Calu3 (cell line): ENCODE measurements at places on chromosomes 1 and 21. TPM values are rescaled to one million over a fixed set of nuclear protein-coding genes. Genes with fewer than 3 reads are reported as not detected.
A peak's percentile ranks its signal among the peaks of the same experiment; 100 is the strongest.

- peak overlapping the region; percentile 95 for H3K4me3 ChIP-seq
- peak overlapping the region; percentile 86 for H3K27ac ChIP-seq
- DNase-seq: peak; percentile 35
- H3K27me3 ChIP-seq: no peaks in the 10 kb centered on the region
- peaks cover 24% of the 10 kb centered on the region for H3K36me3 ChIP-seq
- H3K4me1 ChIP-seq: peaks cover 27% of the 10 kb centered on the region
These were observed 994 bp upstream of the ACBD6 start for GRCh38 chr1:180503280-180503862.

DNA sequence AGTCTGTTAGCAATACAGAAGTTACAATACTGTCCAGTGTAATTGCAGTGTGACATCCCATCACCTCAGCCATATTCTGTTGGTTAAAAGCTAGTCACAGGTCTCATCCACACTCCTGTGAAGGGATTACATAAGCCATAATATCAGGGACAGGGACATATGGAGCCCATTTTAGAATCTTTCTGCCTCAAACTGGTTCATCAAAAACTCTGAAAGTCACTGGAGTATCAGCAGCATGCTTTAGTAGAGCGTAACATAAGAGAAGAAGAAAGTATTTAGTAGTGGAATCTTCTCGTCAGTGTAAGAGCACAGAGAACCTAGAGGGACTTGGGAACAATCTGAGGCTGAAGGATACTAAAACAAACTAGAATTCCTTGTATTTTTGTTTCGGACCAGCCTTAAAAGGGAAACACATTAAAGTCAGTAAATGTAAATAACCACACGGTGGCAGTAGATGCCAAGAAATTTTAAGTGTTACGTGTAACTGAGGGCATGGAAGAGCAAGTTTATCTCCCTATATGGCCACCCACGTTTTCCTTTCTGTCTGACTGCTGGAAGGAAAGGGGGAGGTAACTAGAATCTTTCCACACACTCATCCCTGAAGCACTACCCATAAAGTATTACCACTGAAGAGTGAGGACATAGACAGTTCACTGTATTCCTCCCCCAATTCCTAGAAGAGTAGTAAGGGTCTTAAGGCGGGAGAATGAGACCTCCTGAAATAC is 41.6 kb upstream of the AGL start:
- peak; percentile 41 for DNase-seq
- no peak overlapping the region for H3K27ac ChIP-seq
- no peaks in the 10 kb centered on the region for H3K36me3 ChIP-seq
- no peak overlapping the region for H3K4me3 ChIP-seq

DNA sequence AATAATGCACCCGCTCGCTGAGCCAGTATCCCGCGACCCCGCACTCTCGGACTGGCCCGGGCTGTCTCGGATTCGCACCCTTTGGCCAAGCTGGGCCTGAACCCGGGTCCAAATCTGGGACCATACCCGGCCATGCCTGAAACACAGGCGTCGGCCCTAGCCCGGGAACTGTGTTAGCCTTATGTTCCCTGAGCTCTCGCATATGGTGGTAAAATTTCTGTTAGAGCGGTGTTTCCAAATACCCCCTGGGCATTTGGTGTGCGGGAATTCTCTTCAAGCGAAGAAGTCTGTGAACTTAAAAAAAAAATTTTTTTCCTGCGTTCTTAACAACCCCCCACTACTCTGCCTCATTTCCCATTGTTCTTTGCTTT is 3.1 kb downstream of the RNF220 start:
- H3K4me3 ChIP-seq: no peak overlapping the region
- no peak overlapping the region for H3K27ac ChIP-seq
- peaks cover 18% of the 10 kb centered on the region for H3K36me3 ChIP-seq
- no peaks in the 10 kb centered on the region for H3K4me1 ChIP-seq

DNA sequence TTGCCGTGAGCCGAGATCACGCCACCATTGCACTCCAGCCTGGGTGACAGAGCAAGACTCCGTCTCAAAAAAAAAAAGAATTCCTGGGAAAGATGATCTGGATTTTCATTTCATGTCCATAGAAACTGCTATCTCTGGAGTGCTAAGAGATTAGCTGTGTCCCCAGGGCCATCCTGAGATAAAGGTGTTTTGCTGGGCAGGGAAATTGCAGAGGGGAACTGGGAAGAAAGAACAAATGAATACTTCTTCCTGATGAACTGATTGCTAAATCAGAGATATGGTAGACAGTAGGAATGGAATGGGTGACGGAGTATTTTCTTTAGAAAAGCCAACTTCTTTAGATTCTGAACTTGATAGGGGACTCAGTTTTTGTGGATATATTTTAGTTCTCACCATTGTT is 19.2 kb downstream of the SNRPE start:
- no peak for DNase-seq
- no peaks in the 10 kb centered on the region for H3K27me3 ChIP-seq
- H3K4me1 ChIP-seq: no peaks in the 10 kb centered on the region
- H3K4me3 ChIP-seq: no peak overlapping the region
- H3K27ac ChIP-seq: no peak overlapping the region

DNA sequence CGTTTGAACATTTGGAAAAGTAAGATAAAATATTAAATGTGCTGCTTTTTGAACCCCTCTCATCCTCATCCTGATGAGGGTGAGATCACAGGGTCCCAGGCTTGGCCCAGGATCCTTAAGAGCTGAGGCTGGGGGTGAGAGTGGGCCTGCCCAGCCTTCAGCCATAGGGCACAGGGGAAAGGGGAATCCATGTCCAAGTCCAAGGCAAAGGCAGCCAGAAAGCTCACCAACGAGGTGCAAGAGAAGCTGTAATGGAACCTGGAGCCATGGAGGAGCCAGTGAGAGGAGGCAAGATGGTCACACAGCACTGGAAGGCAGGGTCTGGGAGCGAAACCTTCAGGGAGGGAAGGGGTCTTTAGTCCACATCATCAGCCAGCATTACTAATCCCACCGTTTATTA is 191.9 kb downstream of the RRAGC start:
- no peak overlapping the region for H3K4me3 ChIP-seq
- no peak for DNase-seq
- H3K27me3 ChIP-seq: peaks cover 72% of the 10 kb centered on the region
- H3K27ac ChIP-seq: no peak overlapping the region
- H3K4me1 ChIP-seq: no peaks in the 10 kb centered on the region
- no peaks in the 10 kb centered on the region for H3K36me3 ChIP-seq

DNA sequence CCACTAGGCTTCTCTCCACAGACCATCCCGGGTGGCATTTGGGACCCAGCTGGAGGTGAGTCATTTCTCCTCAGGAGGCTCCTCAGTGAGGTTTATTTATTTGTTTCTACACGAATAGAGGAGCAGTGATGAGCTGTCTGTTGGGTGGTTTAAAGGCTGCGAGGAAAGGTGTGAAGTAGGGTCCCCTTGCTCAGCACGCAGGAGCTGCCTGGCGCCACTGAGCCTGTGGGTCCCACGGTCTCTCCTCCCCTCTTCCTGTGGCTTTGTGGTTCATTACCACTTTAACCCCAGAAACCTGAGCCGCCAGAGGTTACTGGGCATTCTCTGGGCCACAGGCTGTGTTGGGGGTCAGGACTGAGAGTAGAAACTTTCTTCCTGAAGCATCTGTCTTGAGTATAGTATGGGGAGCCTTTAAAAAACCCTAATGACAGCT is 39.9 kb downstream of the IL6R start:
- H3K4me3 ChIP-seq: no peak overlapping the region
- no peaks in the 10 kb centered on the region for H3K36me3 ChIP-seq
- H3K27me3 ChIP-seq: no peaks in the 10 kb centered on the region
- peaks cover 24% of the 10 kb centered on the region for H3K4me1 ChIP-seq
- no peak for DNase-seq

DNA sequence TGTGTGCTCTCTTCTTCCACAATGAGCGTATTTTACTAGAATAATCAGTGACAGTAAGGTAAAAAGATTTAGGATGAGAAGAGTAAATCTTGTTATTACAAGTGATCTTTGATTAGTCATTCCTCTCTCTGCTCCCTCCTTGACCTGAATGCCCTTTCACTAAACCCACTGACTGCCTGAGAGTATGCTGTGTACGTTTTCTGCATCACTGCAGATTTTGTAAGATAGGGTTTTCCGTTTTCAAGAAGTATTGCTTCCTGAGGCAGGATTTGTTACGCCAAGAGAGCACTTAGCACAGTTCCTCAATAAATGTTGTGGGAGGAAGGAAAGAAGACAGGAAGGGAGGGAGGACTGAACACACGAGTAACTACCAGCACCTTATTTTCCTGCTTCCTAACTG is 7.7 kb upstream of the LAMB3 start:
- H3K4me1 ChIP-seq: peaks cover 27% of the 10 kb centered on the region
- H3K36me3 ChIP-seq: no peaks in the 10 kb centered on the region
- no peaks in the 10 kb centered on the region for H3K27me3 ChIP-seq
- no peak for DNase-seq
- no peak overlapping the region for H3K4me3 ChIP-seq

DNA sequence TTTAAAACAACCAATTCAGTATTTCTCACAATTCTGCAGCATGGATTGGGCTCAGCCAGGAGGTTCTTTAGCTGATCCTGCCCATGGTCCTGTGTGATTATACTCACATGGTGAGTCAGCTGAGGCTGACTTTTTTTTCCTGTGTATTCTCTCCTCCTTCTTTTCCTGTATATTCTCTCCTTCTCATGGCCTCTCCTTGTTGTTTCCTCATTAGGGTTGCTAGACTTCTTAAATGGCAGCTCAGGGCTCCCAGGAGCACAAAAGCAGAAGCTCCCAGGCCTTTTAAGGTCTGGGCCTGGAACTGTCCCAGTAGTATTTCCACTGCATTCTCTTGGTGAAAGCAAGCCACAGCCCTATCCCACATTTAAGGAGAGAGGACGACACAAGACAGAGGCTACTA is 26.8 kb downstream of the VANGL1 start:
- DNase-seq: no peak
- H3K4me1 ChIP-seq: peaks cover 46% of the 10 kb centered on the region
- H3K27ac ChIP-seq: no peak overlapping the region
- H3K36me3 ChIP-seq: no peaks in the 10 kb centered on the region
- no peaks in the 10 kb centered on the region for H3K27me3 ChIP-seq
- H3K4me3 ChIP-seq: no peak overlapping the region

- DNase-seq: no peak
- H3K36me3 ChIP-seq: peaks cover 20% of the 10 kb centered on the region
- H3K27ac ChIP-seq: peak overlapping the region; percentile 17
- peaks cover 35% of the 10 kb centered on the region for H3K4me1 ChIP-seq
- H3K27me3 ChIP-seq: no peaks in the 10 kb centered on the region
These were observed 18.7 kb downstream of the C1orf198 start for GRCh38 chr1:230849451-230850224.

GRCh38 chr1:54980046-54980527 is 341 bp upstream of the TMEM61 start:
- DNase-seq: no peak
- peak overlapping the region; percentile 69 for H3K4me3 ChIP-seq
- H3K27ac ChIP-seq: no peak overlapping the region
- peaks cover 20% of the 10 kb centered on the region for H3K27me3 ChIP-seq

DNA sequence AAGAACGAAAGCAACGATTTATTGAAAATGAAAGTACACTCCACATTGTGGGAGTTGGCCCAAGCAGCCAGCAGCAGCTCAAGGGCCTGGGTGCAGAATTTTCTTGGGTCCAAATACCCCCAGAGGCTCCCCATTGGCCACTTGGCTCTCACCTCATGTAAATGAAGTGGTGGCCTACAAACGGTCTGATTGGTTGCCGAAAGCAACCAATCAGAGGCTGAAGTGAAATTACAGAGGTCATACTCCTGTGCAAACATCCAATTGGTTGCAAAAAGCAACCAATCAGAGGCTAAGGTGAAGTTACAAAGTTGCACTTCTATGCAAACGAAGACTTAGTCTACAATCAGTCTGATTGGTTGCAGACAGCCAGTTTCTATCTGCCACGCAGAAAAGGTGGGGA is 31.9 kb downstream of the FAM163A start:
- H3K4me3 ChIP-seq: no peak overlapping the region
- no peak for DNase-seq
- peaks cover 64% of the 10 kb centered on the region for H3K27me3 ChIP-seq
- no peaks in the 10 kb centered on the region for H3K4me1 ChIP-seq
- no peak overlapping the region for H3K27ac ChIP-seq

DNA sequence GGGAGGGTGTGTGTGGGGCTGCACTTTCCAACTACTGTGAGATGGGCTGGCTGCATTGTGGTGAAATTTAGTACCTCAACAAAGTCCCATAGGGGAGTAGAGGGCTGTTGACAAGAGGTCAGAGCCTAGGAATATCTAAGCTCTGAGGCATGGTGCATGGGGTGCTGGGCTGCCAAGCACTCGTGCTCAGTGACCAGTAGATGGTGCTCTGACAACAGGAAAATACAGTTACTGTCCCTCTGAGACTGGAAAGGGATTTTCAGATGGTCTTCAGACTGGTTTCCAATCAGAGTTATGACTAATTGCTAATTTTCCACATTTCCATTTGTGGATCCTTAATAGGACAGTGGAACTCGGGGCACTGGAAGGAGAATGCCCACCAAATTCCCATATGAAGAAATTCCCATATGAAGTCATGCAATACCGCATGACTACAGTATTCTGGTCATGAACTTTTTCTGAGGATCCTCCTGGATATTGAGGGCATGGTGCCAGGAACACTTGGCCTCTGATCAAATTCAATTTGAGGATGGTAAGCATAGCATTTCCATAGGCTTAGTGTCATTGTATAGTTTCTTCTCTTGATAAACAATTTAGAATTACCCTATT is 4.1 kb upstream of the CACNA1E start:
- H3K27ac ChIP-seq: no peak overlapping the region
- H3K4me3 ChIP-seq: no peak overlapping the region
- H3K4me1 ChIP-seq: no peaks in the 10 kb centered on the region
- peak; percentile 59 for DNase-seq
- no peaks in the 10 kb centered on the region for H3K36me3 ChIP-seq

DNA sequence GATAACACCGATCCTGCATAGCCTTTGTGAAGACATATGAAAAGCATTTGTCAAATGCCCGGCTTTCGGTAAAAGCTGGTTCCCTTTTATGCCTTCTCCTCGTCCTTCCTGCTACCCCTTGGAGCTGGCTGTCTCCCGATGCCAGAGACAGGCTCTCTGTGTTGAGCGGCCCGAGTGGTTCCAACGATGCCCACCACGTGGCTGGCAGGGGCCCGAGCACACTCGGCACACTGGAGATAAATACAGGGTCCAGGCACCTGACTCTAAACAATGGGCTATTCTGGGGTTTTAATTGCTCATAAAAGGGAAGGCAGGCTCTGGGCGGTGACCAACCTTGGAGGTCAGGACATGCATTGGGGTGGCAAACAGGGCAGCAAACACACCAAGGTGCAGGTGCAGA is 207.1 kb downstream of the HIVEP3 start:
- peaks cover 4% of the 10 kb centered on the region for H3K36me3 ChIP-seq
- no peak overlapping the region for H3K4me3 ChIP-seq
- H3K4me1 ChIP-seq: peaks cover 8% of the 10 kb centered on the region
- DNase-seq: no peak

GRCh38 chr21:42453986-42454570 is 41.9 kb downstream of the RSPH1 start:
- H3K4me1 ChIP-seq: no peaks in the 10 kb centered on the region
- no peaks in the 10 kb centered on the region for H3K27me3 ChIP-seq

GRCh38 chr1:211236633-211237320 is 22.4 kb upstream of the RCOR3 start:
- H3K27ac ChIP-seq: no peak overlapping the region
- no peaks in the 10 kb centered on the region for H3K4me1 ChIP-seq
- no peak overlapping the region for H3K4me3 ChIP-seq
- no peak for DNase-seq
- H3K36me3 ChIP-seq: no peaks in the 10 kb centered on the region

F13B gene
- not detected in 2 replicates for total RNA-seq

NEGR1 gene
- total RNA-seq: 15.1 and 19.2 TPM in 2 replicates

FAM110D gene
- total RNA-seq: not detected in 2 replicates

CD2 gene
- total RNA-seq: not detected in 2 replicates

KCNQ4 gene
- total RNA-seq: 0.92 and 1.4 TPM in 2 replicates

RIPK4 gene
- total RNA-seq: 30.0 and 30.3 TPM in 2 replicates

IFNLR1 gene
- total RNA-seq: 4.5 and 5.0 TPM in 2 replicates

CA6 gene
- not detected in 2 replicates for total RNA-seq

AHCYL1 gene
- 54.2 and 56.5 TPM in 2 replicates for total RNA-seq
